ENCODE measurements at places on chromosomes 2 and 18. TPM values are rescaled to one million over a fixed set of nuclear protein-coding genes. Genes with fewer than 3 reads are reported as not detected.

The NTSR2 gene
- total RNA-seq = 0.19 TPM

The AKAIN1 gene
- total RNA-seq = not detected

The ALPI gene
- not detected for total RNA-seq

The SERPINB5 gene
- not detected for total RNA-seq

The LOXHD1 gene
- 0.62 TPM for total RNA-seq

Data from Right ventricle myocardium superior (tissue), 1 donor.